ENCODE measurements at places on chromosomes 7 and 10. TPM values are rescaled to one million over a fixed set of nuclear protein-coding genes. Genes with fewer than 3 reads are reported as not detected.
A peak's percentile ranks its signal among the peaks of the same experiment; 100 is the strongest.

DNA sequence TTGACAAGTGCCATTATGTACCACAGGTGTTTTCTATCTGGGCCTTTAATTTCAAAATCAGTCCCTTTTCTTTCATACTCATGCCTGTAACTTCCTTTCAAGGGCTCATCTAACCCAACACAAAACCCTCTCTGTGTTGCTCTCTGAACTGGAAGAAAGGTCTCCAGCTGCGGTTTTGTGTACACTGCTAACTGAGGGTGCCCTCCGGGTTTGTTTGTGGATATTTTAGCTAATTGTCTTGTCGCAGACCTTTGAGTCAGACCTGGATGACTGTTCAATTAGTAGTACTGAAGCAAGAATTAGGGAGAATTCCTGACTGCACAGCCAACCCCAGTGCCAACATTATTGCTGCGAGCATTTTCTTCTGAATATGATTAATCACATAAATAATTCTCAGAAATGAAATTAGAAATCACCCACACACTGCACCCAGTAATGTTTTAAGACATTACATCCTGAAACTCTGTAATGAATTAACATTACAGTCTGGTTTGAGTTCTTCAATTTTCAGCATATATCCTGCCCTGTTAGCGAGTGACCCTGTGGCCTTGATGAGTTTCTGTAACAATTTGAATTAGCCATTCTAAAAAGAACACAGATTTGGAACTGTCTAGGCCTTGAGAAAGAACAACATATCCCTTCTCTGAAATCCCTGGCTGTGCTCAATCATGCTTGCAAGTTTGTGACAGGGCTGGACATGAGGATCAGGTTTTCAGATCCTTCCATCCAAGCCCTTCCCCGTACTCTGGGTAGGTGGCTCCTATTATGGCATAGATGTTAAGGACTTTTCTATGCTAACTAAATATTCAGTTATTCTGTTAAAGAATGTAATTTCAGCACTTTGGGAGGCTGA is 460.1 kb downstream of the PLXDC2 start:
- no peak for DNase-seq

- no peak for DNase-seq
Observed at GRCh38 chr7:151740081-151740851, 136.6 kb downstream of the PRKAG2 start.

DNA sequence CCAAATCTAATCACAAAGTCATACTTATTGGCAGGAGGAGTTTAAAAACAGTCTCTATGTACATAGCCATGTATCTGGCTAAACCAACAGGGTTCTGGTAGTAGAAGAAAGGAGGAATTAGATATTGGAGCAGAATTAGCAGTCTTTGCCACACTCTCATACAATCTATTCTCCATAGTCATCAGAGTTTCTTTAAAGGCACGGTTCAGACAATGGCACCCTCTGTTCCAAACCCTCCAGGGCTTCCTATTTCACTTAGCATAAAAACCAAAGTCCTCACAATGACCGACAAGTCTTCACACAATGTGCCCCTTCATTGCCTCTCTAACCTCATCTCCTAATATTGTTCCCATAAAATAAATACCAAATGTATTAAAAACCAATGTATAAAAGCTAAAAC is 12.7 kb downstream of the ZNF438 start:
- no peak for DNase-seq

GRCh38 chr10:124389613-124390361 is 28.9 kb downstream of the OAT start:
- DNase-seq: no peak

DNA sequence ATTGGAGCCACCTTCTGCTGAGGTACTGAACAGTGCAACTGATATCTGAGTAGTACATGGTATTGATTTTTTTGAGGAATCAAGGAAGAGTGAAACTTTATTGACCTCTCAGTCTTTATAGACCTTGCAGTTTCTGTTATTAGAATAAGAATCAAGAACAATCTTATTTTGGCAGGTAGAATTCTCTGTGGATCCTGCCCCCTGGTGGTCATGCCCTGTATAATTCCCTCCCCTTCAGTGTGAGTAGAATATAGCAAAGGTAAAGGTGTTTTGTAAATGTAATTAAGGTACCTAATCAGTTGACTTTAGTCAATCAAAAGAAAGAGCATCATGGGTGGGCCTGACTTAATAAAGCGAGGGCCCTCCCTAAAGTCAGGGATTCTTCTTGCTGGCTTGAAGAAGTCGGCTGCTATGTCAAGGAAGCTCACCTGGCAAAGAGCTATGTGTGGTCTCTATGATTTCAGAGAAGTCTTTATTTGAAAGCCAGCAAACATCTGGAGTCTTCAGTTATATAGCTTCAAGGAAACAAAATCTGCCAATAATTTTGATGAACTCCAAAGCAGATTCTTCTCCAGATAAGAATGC is 142.8 kb downstream of the LSM5 start:
- peak; percentile 5 for DNase-seq

DNA sequence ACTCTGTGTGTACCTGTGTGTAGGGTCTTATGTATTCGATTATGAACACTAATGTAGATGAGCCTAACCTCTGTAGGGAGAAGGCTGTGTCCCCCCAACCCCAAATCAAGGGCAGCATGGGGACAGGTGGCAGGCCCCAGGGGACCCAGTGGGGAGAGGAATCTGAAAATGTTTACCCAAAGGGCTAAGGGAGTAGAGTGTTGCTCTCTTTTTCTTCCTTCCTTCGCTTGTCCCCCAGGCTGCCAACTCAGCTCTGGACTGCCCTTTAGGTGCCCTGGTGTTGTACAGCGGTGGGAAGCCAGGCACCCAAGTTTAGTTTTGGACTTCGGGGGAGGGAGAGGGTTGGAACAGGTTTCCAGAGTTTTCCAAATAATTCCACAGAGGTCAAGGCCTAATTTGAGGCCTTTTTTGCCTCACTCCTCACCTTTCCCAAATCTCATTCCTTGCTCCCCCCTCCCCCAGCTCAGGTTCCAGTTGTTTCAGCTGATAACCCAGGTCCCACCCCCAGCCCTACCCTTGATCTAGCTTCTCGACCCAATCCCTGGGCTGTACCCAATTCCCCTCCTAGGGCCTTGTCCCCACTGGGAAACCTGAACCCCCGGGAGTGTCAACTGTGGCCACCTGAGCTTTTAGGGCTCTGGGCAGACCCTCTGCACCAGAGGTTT is 9.1 kb upstream of the PAX2 start:
- DNase-seq: no peak

- DNase-seq: no peak
Observed at GRCh38 chr7:158662610-158663427, 41.8 kb downstream of the NCAPG2 start.

DNA sequence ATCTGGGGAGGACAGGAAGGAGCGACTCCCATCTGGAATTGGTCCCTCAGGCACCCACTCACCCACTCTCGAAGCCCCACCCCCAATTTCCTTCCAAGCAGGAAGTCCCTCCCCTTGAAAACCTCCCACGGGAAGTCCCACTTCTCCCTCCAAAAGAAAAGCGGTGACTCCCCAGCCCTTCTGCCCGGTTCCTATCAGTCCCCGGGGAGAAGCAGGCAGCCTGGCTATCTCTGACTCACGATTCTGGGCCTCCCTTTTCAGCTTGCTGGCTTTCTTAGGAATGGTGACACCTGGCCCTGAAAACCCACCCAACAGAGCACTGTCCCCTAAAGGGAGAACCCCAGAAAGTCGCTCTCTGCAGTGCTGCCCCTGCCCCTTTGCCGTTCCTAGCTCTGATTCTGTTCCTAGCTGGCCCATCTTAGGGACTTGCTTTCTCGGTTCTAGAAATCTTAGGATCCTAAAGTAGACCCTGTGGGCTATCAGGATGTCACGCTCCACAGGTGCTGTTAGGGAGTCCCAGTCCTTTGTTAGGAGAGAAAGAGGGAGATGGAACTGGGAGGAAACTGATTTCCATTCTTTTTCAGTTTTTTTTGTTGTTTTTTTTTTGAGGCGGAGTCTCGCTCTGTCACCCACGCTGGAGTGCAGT is 6.0 kb downstream of the TSC22D4 start:
- DNase-seq: no peak

The TFR2 gene
- polyA plus RNA-seq: 1.3 TPM

The PDE1C gene
- polyA plus RNA-seq: 6.6 TPM

The AHR gene
- not detected for polyA plus RNA-seq
